CD4-positive, alpha-beta T cell treated with Interleukin-1 beta for 1 hour (primary cell): ENCODE measurements at places on chromosomes 12 and 14.

DNA sequence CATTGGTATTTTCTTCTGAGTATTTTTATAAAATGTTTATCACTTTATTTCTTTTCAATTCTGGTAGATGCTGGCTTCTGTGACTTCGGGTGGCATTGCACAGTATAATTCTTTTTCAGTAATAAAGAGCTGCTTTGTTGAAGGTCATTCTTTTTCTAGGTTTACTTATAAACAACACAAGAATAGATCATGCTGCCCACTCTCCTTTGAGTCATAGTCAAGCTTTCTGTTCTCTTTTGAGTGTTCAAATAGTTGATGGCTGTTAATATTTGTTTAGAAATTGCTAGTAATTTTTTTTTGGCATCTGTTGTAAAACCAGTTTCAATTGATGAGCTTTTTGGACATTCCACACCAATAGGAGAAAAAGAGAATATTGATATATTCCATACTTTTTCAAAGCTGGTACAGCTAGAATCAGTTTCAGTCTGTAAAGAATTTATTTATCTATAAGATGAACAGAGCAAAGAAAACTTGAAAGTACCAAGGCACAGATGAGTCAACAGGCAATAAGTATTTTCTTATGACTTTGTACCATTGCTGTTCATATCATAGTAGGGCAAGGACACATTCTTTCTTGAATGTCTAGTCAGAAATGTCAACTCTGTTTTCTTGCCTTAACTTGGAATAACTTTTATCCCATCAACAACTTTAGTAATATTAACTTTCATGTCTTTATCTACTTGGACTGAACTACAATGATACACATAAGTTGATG is 513.0 kb upstream of the SEL1L start:
- no peak for DNase-seq

- DNase-seq = no peak
Measured at GRCh38 chr14:80867091-80867490, 74.4 kb downstream of the CEP128 start.

GRCh38 chr12:57965766-57966165 is 24.4 kb downstream of the ATP23 start:
- DNase-seq = no peak

DNA sequence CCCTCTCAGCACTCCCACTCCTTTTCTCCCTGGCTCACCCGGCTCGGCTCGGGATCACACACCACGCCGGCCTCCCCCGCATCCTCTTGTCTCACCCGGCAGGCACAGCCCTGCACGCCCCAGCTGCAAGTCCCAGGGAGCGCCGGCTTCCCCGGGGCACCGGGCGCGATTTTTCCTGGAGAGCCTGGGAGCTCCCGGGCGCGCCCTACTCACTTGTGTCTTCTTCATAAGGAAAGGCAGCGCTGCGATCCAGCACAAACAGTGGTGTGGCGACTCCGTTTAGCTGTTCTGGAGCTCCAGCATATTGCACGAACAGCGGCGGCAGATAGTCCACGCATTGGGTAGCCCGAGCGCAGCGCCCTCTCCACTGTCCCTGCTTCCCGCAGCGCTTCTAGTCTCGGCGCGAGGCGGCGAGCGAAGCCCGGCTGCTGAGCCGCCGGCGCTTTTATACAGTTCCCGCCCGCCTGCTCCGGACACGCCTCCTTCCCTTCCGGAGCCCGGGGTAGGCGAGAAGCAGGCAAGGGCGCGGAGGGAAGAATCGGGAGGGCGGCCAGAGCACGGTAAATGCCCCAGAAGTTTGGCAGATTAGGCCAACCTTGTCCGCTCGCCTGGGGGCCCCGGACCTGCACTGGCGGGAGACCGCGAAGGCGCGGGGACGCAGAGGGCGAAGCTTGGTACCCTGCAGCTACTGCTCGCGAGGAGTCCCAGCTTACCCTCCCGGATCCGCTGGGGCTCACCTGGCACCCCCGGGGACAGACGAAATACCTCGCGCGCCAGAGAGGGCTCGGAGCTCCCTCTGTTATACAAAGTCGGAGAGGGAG is at the start of gene KITLG:
Gene KITLG, minus strand, starts transcription at position 421 of the 821 bp plus-strand sequence. Its CDS starts 193 bp downstream, at position 228.
- no peak for DNase-seq

DNA sequence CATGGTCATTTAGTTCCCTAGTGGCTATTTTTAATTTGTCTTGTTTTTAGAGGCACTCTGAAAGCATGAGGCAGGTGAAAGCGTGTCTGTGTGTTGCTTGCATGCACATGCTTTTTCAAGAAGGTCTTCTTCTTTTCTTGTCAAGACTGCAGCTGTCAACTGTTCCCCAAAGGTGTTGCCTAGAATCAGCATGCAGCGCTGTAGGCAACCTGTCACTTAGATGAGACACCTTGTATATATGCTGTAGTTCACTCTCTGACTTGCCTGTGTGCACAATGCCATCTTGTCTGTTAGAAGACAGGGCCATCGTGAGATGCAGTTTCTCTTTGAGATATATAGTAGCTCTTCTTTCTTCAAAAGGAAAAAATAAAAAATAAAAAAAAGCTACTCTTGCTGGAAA is 885.7 kb downstream of the DIO2 start:
- no peak for DNase-seq

DNA sequence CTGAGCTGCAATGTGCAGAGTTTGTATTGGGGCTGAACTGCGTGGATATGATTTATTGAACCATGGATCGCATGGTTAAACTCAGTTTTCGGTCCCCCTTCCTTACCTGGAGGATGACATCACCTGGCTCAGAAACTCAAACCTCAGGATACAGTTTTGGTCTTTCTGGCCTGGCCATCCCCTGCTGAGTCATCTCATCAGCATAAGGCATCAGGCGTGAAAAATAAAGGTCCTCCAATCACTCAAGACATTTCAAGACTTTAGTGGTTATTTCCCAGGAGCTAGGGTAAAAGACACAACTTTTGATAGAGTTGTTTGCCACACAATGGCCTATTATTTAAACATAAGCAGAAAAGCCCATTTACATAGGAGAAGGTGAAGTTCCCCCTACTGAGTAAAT is 631.1 kb upstream of the TMEM132C start:
- DNase-seq = no peak

- no peak for DNase-seq
Measured at GRCh38 chr14:54226558-54226957, 170.2 kb upstream of the CDKN3 start.

GRCh38 chr12:49763006-49763591 is 21.7 kb downstream of the TMBIM6 start:
- DNase-seq = peak; percentile 77

- DNase-seq = no peak
Measured at GRCh38 chr12:51672334-51672733, 81.3 kb downstream of the SCN8A start.

DNA sequence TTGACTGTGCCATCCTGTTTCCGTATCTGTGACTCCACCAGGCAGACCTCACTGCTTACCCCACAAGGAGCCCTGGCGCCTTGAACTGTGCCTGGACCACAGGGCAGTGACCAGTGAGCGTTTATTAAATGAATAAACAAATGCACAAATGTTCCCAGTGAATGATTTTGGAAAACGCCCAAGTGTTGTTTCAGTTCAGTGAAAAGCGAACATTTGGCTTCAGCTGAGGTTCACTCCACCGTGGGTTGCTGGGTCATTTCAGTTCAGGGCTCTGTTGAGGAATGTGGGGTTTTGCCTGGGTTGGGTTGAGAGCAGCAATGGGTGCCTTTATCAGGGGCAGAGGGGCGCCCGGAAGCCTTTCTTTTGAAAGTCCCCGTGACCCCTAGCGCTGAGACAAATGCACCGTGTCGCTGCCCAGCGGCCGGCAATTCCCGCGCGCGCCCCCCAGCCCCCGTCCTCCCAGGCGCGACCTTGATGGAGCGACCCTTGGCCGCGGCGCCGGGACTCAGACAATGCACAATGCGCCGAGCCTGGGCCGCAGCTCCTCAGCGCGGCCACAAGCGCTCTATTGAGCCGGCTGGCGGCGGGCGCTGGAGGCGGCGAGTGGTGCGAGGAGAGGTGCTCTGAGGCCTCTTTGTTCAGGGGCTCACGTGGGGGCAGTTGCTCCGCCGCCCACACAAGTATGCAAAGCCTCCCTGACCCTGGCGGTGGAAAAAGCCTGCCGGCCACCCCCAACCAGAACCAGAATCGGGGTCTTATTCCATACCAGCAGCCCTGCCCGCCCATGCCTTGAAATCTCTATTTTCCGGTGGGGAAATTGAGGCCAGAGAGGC is 40.5 kb upstream of the CLMN start:
- no peak for DNase-seq

DNA sequence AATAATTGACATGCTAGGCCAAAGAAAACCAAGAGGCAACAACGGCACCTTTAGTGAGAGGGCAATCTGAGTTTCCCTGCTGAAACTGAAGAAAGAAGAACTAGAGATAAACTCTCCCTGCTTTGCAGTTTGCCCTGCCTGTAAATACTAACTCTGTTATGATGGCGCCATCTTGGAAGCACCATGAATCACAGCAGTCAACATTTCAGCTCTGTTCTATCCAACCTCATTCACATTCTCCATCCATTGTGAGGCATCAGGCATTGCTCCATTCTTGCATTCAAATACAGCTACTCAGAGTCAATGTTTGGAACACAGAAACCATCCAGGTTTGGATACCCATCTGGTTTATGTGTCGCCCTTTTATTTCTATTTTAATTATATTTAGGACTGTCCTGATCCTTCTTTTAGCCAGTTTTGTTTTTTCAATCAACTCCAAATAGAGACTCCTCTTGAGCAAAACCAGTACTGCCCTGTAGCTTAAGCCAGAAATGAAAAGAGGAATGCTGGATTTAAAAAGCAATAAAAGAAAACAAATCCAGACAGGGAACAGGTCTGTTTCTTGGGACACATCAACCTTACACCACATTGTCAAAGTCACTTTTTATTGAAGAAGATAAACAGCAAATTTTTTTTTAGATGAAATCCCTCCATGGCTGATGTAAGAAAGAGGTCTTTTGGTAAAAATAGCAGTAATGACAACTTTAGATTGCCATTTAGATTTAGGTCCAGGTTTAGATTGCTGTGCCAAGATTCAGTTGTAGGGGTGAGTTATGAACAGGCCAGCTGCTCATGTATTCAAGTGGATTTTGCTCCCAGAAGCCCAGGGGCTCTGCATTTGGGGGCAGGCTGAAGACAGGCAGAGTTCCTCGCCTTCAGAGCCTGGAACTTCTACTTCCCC is 33.3 kb upstream of the PPM1A start:
- no peak for DNase-seq

DNA sequence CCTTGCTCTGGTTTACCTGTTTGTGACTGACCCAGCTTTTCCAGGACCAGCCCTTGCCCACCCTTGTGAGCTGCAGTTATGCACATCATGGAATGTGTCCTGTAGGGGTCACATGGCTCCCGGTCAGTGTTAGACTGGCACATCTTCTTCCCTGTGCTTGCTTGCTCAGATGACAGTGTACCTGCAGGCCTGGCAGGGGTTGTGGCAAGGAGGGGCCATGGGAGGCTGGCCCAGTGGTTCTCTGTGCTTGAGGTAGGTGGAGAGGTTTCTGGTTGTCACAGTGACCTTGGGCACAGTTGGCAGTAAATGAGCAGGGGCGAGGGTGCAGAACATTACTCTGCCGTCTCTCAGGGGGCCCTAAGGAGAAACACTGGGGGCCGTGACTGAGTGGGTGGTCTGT is 27.6 kb upstream of the RD3L start:
- no peak for DNase-seq

- DNase-seq = no peak
Measured at GRCh38 chr14:31944256-31945073, 132.6 kb upstream of the ARHGAP5 start.

GRCh38 chr14:94752591-94753436 is 17.1 kb downstream of the GSC start:
- DNase-seq = no peak

DNA sequence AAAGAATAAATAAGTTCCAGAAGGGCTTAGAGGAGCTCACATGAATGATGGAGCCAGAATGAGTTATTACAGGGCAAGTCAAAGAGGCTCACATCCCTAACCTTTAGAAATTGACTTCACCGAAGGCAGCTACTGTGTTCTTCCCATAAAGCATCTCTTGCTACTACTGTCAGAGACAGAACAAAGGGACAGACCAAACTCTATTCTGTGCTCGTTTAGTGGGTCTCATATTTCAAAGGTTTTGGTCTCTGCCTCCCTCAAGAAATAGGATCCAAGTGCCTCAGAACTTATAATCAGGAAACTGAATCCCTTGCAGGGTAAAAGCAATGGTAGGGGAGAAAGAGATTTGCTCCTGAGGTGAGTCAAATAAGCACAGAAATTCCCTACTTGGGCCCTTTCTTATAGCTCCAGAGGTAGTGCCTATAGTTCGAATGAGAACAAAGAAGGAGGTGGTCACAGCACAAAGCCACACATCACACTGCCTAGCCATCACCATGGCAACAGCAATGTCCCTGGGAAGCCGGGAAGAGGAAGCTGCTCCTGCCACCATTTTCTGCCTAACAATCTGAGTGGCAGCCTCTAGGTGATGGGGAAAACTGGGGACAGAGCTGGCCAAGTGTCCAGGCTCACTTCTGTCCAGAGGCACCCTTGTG is 294.9 kb downstream of the FOXN3 start:
- DNase-seq = no peak

GRCh38 chr12:58069268-58069963 is 128.0 kb downstream of the ATP23 start:
- DNase-seq = no peak

GRCh38 chr12:69331519-69331908 is 16.7 kb upstream of the LYZ start:
- no peak for DNase-seq

DNA sequence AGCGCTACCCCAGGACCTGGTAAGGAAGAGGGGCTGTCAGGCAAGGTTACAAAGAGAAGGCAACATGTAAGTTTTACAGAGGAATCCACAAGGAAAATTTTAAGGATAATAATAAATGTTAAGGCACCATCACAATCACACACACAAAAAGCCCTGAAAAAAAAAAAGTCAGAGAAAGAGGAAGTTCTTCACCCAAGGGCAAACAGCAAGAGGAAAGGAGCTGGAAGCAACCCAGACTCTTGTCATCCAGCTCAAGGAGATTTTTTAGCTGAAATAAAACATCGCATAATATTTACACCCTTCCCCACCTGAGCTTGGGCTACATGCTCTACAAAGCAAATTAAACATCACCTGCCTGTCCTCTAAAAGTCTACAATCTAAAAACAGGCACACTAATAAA is 9.5 kb downstream of the SPTB start:
- DNase-seq = no peak

GRCh38 chr14:94173885-94174603 is at the start of gene PPP4R4:
PPP4R4 (plus strand) TSS chr14:94174322; CDS start chr14:94174466, 144 bp downstream.
- peak; percentile 89 for DNase-seq

GRCh38 chr12:69459477-69459876 is 10.7 kb upstream of the FRS2 start:
- no peak for DNase-seq

DNA sequence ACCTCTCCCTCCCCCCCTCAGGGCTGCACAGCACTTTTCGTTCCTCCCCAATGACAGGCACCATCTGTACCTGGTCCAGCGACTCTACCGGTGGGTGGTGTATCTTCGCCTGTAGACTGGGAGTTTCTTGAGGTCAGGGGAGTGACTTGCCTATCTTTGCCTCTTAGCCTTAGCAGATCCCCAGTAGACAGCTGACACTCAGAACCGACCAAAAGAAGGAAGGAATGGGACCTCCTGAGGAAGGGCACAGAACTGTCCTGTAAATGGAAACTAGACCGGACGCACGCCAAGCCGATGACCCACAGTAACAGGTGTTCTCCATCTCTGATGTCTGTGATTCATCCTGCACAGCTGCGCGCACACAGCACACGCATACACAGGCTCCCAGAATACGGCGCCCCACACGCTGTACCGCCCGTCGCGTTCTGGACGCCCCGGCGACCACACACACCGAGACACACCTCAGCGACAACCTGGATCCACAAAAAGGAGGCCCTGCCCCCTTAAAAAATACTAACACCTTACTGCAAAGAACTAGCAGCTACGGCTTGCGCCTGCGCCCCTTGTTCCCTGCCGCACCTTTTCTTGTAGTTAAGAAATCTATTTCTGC is 673 bp upstream of the TTC9 start:
- DNase-seq = peak; percentile 59

GRCh38 chr12:65952737-65953209 is 128.5 kb downstream of the HMGA2 start:
- DNase-seq = no peak
